ENCODE measurements at places on chromosomes 7 and 10.

- DNase-seq = no peak
Observed at GRCh38 chr7:83849131-83849530, 200.2 kb upstream of the SEMA3E start.

DNA sequence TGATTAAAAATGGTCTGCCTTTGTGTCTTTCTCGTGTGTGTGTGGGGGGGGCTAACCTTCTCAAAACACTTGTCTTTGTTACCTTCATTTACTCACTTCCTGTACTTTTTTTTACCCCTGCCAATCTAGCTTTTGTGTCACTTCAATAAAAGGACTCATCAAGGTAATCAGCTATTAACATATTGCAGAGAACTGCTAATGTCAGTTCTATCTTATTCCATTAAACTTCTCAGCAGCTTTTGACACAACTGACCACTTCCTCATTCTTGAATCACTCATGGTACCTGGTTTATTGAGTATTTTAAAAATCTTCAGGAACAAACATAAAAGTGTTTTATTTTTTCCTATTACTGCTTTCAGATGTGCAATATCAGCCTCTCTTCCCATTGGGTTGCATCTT is 59.8 kb downstream of the SLC25A40 start:
- no peak for DNase-seq

DNA sequence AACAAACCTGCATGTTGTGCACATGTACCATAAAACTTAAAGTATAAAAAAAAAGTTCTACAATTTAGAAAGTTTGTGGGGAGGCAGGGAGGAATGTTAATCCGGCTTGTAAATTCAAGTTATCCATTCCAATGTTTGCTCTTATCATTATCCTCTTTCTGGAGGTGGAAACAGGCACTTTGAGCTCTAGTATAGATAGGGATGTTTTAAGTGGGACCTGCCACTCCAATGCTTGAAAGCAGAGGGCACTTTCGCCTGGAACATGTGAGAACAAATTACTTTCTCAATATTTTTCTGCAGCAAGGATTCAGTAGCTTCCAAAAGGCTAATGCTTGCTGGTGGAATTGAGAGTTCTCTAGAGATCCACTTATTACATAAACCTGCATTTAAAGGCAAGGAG is 45.6 kb downstream of the FEZF1 start:
- DNase-seq = no peak

DNA sequence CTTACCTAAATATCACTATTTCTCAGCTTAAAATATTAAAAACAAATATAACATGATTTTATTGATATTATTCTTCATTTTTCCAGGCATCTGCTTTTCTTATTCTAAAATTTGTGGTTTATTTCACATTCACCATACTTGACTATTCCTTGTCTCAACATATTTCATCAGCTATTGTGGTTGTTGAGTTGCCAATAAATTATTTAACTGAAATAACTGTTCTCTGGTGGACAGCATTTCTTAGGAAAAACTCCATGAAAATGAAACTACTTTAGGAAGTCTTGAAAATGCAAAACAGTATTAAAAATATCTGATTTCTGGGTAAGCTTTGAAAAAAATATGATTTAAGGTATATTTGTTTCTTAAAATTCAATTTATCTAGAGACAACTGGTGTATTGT is 122.9 kb upstream of the SEMA3A start:
- DNase-seq = no peak

DNA sequence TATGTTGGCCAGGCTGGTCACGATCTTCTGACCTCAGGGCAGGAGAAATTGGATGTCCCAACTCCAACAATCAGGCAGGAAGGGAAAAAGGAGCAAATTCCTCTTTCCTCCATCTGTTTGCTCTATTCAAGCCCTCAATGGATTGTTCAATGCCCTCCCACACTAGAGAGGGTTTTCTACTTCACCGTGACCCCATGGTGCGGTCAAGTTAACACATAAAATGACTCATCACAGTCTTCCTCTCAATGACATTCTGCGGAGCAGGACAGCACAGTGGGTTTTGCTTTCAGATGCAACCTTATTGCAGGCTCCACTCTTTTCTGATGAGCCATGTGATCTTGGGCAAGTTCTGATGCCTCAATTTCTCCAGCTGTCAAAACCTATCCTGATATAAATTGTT is 364.9 kb downstream of the ANKRD30A start:
- no peak for DNase-seq
